ENCODE measurements at places on chromosomes 2 and 18.

- no peak for DNase-seq
Observed at GRCh38 chr18:47775961-47776360, 154.5 kb downstream of the SMAD2 start.

DNA sequence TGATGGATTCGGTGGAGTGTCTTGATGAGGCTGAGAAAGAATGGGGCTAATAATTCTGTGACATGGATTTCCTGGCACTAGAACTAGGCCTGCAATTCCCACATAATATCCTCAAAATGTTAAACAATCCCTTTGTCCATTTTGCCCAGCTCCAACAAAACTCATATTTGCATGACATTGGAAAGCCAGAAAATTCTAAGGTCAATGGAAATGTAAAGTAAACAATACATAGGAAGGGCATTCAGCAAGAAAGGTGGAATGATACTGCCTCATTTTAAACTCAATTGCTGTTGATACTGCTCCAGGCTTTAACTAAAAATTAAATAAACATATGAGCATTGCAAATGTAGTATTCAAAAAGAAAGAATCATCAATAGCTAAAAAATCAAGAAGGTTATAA, 434.8 kb upstream of the SLC8A1 start:
- DNase-seq = no peak

DNA sequence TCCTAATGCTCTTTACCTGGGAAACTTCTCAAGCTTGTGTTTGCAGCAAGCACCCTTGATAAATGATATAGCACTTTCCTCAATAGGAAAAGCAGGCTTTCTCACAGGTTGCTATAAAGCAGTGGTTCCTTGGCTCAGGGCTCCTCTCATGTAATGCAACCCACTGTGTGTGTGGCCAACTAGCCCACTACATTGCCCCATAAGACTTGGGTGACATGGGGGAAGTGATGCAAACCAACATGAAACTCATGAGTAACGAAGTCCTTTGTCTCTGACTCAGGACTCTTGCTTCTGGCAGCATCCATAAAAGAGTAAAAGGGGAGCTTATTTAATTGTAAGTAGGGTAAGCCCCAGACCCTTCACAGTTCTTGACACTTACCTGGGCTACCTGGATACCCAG, 106.9 kb downstream of the COL4A4 start:
- no peak for DNase-seq

- peak; percentile 61 for DNase-seq
Observed at GRCh38 chr2:157261199-157261782, 3.8 kb downstream of the GALNT5 start.

GRCh38 chr2:54470266-54470938, 14.3 kb downstream of the SPTBN1 start:
- no peak for DNase-seq

GRCh38 chr2:84129018-84129417, 330.1 kb downstream of the SUCLG1 start:
- DNase-seq = no peak

DNA sequence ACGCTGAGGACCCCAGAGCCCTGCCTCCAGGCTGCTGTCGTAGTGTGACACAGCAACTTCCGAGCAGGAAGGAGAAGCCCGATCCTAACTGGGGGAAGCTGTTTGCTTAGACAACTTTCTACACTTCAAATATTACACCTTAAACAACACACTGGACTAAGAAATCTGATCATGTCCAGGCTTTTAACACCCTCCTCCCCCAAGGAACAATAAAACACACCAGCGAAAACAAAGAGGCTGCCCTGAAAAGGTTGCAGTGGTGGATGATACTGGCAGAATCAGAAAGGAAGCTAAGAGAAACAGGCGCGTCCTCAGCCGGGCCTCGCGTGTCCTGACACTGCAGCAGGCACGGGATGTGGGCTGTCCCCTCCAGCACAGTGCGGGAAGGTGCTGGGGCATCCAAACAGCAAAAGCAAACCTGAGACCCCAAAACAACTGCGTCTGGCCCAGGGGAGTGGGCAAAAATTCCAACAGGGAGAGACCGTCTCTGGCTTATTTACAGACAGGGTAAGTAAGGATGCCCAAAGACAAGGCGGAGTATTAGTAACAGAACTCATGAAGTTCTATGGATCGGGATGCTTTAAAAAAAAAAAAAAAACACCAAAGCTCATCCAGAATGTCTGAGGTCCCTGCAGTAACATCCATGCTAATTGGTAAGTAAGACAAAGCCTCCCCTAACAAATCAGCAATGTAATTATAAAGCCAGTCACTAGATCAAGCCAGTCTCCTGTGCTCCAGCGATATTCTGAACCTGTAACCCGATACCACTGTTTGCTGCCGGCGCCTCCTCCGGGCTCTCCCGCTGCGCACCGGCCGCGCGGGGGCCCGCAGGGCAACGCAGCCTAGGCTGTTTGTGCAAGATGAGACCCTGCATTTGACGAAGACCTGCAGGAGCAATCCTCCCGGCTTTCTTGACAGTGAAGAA, 9.0 kb downstream of the SERTAD2 start:
- no peak for DNase-seq

DNA sequence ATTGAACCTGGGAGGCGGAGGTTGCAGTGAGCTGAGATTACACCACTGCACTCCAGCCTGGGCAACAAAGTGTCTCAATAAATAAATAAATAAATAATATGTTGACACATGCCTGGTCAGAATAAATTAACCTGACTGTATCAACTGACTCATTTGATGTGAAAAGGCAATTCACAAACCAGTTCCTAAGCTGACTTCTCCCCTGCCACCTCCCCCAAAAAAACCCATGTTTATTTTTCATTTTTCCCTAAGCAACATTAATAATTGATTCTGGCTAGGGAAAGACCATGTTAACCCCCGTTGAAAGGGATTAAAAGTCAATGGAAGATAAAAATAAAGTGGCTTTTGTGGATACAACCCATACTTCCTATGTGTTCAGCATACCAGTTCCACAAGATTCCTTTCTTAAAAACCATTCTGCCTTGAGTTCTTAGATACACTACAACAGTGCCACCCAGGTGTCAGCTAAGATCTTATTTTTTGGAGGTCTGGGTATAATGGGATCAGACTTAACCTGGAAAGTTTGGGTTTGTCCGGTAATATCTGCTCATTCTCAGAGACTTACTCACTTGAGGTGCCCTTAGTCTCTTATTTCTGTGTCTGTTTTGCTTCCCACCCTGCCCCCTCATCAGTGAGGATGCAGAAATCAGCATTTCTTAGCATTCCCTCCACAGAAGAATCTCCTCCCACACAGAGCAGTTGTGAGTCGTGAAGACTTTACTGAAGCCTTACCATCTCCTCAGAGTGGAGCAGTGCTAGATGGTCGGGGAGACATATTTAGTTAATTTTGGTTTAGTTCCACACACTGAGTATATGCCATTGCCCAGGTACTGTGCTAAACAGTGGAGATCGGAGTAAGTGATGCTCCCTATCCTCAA, 10.1 kb upstream of the MCFD2 start:
- no peak for DNase-seq

- DNase-seq = no peak
Observed at GRCh38 chr2:102893870-102894269, 132.0 kb downstream of the TMEM182 start.

DNA sequence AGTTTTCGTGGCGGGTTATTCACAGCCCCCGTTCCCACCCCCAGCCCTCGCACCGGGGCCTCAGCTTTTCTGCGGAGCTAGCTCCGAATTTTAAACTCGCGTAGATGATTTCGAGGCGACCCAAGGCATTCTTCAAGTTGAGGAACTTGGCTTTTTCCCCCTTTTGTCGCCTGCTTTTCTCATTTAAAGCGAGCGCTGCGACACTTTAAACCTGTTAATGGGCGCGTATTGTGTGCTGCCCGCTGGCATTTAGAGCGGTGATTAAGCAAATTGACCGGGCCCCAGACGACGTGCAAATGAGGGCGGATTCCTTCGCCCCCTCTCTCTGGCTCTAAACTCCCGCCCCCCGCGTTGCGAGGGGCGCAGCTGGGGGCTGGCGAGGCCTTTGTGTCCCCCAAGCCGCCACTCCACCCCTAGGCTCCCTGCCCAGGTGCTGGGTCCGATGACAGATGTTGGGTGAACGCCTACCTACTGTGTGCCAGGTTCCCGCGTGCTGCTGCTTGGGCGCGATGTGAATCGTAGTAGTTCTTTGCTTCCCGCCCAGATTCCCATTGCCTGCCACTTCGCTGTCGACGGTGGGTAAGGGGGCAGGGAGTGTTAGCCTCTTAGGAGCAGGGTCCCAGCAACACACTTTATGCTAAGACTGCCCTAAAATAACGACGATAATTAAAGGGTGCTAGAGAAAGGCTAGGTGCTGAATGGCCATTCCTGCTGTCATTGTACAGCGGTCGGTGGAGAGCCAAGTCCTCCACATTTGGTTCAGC, 1.9 kb downstream of the TCF7L1 start:
- no peak for DNase-seq

DNA sequence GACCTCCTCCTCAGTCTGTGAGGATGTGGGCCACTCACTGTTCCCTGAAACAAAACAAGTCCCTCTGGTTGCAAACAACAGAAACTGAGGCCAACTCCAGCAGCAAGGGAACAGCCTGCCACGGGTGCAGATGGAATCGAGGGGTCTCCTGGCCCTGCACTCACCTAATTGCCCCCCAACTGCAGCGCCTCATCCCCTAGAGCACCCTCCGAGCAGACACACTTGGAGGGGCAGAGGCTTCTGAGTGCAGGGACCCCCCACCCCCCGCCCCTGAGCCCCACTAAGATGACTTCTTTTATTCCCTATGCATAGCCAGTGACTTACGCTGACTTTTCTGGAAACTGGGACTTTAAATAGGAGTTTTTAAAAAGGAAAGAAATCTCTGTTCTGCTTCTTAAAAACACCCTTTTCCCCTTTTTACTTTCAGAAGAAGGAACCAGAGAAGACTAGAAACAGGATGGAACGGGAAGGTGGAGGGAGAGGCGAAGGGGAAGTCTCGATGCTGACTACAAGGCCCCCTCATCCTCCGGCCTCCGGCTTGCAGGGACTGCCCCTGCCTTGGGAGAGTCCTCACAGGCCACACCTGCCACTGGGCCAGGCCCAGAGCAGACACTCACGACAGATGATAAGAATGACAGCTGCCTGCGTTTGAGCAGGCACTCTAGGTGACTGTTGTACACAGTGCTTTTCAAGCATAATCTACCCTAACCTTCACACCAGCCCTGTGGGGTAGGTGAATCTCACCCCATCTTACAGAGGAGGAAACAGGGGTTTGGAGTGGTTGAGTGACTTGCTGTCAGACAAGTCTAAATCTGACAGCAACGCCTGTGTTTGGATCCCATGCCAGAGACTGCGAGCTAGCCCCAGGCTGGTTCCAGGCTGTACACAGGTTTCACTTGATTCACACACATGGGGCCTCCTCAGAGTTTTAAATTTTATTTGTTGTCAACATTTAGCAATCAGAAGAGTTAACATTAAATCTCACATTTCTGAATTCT, 28.2 kb upstream of the BIN1 start:
- no peak for DNase-seq

DNA sequence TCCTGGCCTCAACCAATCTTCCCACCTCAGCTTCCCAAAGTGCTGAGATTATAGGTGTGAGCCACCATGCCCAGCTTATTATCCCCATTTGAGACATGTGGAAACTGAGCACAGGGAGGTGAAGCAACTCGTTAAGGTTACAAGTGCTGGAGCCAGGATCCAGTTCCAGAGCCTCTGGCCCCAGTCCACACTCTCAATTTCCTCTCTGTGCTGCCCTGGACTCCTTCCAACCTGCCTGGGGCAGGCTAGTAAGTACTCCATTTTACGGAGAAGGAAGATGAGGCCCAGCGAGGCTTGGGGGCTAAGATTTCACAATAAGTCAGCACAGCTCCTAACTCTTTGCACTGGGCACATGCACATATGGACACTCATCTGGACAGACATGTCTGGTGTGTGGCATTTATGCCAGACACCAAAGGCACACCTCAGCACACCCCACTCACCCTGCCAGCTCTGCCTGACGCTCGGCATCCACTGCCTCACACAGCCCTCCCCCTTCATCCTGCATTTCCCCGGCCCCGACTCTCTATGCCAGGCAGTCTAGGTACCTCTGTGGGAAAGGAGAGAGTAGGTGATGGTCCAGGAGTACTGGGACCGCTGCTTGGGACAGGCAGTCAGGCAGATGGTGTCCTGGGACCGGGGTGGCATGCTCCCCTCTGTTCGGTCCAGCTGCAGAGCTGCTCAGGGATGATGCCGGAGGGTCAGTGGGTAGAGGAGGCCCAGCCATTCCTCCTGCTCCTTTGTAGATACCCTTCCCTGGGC, 20.5 kb downstream of the CFAP65 start:
- DNase-seq = no peak
